KG1 (cell line): ENCODE measurements at places on chromosomes 7 and 10.

DNA sequence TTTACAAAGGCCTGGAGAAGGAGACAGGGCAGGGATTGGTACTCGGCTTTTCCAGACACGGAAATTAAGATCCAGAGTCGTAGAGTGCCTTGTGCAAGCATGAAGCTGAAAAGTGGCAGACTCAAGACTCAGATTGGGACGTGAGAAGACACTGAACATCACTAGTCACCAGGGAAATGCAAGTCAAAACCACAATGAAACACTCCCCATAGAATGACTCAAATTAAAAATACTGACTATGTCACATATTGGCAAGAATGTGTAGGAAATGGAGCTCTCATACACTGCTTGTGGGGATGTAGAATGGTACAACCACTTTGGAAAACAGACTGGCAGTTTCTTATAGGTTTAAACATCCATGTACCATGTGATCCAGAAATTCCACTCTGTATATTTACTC, 472.0 kb downstream of the RPS24 start:
- no peak for DNase-seq

DNA sequence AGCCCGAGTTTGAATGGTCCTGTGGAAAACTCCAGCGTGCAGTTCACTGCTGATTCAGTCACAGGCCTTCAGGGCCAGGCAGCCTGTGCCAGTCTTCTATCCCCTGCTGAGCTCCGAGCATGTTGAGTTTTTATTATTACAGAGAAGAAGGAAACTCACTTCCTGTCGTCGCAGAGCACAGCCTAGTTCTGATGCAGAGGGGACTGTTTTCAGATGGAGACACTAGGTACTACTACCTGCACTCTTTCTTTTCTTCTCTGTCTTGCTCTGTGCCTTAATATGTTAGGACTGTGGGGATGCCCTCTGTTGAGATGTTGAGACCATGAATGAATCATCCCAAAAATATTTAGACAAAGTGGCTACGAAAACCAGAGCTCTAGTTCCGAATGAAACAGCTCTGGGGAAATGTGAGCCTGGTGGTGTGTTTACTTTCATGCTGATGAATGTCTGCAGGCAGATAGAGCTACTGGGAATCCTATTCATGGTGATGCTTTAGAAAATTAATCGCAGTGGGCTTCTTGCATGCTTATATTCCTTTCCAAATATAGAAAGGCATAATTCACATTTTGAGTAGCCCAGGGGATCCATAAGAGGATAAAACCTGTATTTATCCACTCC, 29.6 kb downstream of the CASP7 start:
- DNase-seq = no peak

GRCh38 chr10:670038-670437, 19.4 kb downstream of the DIP2C start:
- DNase-seq = no peak

DNA sequence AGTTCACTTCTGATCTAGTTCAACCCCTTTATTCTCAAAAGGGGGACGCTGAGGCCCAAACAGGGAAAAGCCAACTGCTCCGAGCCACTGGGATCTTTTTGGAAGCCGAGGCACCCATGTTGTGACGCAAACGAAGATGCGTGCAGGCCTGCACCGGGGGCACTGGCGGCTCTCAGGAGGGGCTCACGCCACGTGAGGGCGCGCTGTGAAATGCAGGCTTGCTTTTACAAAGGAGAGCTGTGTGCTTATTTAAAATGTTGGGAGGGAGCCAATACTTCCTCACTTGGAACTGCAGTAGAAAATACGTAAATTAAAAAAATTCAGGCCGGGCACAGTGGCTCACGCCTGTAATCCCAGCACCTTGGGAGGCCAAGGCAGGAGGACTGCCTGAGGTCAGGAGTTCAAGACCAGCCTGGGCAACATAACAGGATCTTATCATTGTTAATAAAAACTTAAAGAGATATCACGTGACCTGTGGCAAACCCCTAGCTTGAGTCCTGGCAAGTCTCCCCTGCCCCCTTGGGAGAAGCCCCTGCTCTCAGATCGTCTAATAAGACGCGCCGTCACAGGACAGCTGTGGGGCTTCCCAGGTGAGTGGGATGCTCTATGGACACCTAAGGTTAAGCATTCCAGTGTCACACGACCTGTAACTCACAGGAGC, 16.3 kb downstream of the BRI3 start:
- no peak for DNase-seq

DNA sequence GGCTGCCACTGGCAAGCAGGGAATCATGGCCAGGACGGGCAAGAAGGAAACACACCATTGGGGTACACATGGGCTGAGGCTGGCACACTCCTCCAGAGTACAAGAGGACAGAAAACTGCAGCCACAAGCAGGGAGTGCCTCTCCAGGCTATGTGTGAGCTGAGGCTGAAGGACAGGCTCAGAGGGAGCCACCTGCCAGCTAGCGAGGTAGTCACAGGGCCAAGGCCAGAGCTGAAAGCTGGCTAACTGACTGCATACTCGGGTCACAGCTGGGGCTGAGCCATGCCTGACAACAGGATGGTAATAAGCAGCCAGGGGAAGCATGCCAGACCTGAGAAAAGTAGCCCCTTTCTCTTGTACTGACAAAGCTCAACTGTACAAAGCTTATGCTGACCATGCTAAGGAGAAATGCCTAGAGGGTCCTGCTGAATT, 52.0 kb downstream of the KIF5B start:
- no peak for DNase-seq
